ENCODE measurements at places on chromosomes 6 and 20. TPM values are rescaled to one million over a fixed set of nuclear protein-coding genes. Genes with fewer than 3 reads are reported as not detected.

- no peak for DNase-seq
- no peak overlapping the region for H3K27ac ChIP-seq
- H3K4me3 ChIP-seq: no peak overlapping the region
- no peaks in the 10 kb centered on the region for H3K4me1 ChIP-seq
- peaks cover 7% of the 10 kb centered on the region for H3K36me3 ChIP-seq
Measured at GRCh38 chr6:37635319-37635718, 62.4 kb downstream of the MDGA1 start.

- H3K4me3 ChIP-seq: no peak overlapping the region
Measured at GRCh38 chr6:13378669-13379590, 50.6 kb upstream of the TBC1D7 start.

GRCh38 chr20:50704971-50705370 is 13.6 kb upstream of the RIPOR3 start:
- H3K4me3 ChIP-seq: no peak overlapping the region
- H3K27ac ChIP-seq: no peak overlapping the region
- DNase-seq: no peak
- no peaks in the 10 kb centered on the region for H3K27me3 ChIP-seq

DNA sequence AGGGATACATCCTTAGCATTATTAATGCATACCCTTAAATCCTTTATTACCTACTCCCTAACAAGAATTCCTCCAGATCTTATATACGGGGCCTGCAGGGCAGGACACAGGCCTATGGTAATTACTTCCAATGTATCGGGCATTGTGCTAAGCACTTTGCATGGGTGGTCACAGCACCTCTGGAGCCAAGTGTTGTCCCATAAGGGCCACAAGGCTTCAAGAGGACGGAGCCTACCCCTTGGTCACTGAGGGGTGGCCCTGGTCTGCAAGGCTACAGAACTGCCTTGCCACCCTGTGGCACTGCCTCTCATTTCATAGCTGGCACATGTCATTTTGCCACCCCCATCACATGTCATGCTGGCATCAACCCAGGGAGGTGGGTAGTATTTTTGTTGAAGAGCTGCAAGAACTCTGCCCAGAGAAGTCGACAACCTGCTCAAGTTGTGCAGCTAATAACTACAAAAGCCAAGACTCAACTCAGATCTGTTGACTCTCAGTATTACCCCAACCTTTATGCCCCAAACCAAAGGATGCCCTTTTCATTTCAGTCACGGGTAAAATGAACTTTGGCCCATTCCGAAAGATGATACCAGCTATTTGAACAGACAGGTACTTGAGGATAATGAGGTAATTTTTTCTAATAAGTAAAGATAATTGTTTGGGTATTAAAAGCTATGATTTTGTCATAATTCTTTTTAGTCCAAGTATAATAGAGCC is 144.1 kb upstream of the AKAP12 start:
- no peaks in the 10 kb centered on the region for H3K27me3 ChIP-seq
- no peak overlapping the region for H3K4me3 ChIP-seq
- no peak for DNase-seq
- H3K4me1 ChIP-seq: no peaks in the 10 kb centered on the region

DNA sequence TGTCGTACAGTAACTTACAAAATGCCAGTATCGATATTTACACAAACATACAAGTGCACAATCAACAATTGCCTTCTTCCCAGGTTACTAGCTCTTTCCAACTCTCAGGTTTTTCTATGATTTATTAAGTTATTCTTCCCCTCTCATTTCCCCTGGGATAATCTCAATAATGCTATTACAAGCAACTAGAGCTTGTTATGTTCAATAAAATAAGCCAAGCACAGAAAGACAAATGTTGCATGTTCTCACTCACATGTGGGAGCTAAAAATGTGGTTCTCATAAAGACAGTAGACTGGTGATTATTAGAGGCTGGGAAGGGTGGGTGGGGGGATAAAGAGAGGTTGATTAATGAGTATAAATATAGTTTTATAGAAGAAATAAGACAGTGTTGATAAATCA is 577.1 kb downstream of the HACE1 start:
- no peak overlapping the region for H3K4me3 ChIP-seq
- H3K27me3 ChIP-seq: no peaks in the 10 kb centered on the region
- H3K4me1 ChIP-seq: no peaks in the 10 kb centered on the region
- no peak for DNase-seq

GRCh38 chr6:111713236-111713635 is 107.6 kb upstream of the TRAF3IP2 start:
- no peaks in the 10 kb centered on the region for H3K27me3 ChIP-seq
- H3K4me3 ChIP-seq: no peak overlapping the region
- peaks cover 27% of the 10 kb centered on the region for H3K36me3 ChIP-seq
- peaks cover 41% of the 10 kb centered on the region for H3K4me1 ChIP-seq
- peak overlapping the region; percentile 25 for H3K27ac ChIP-seq

The RBBP9 gene
- 31.5 TPM for total RNA-seq

DNA sequence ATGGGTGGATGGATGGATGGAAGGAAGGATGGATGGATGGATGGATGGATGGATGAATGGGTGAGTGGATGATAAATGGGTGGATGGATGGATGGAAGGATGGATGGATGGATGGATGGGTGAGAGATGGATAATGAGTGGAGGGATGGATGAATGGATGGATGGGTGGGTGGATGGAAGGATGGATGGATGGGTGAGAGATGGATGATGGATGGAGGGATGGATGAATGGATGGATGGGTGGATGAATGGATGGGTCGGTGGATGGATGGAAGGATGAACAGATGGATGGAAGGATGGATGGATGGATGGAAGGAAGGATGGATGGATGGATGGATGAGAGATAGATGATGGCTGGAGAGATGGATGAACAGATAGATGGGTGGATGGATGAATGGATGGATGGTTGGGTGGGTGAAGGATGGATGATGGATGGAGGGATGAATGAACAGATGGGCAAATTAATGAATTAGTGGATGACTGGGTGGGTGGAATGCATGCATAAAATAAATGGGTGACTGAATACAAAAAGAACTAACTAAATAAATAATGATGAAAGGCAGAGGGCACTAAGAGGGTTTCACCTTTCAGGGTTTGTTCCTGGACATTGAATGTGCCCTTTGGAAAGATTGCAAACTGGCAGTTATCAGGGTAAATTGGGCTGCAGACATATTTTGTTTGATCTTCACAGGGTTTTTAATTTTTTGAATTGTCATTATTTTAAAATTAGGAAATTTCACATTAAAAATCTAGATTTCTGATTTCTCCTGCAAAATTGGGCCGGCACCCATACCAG is 50.9 kb upstream of the PTPN1 start:
- no peak overlapping the region for H3K4me3 ChIP-seq
- H3K27me3 ChIP-seq: no peaks in the 10 kb centered on the region
- DNase-seq: no peak
- no peak overlapping the region for H3K27ac ChIP-seq
- no peaks in the 10 kb centered on the region for H3K36me3 ChIP-seq
- H3K4me1 ChIP-seq: peaks cover 19% of the 10 kb centered on the region

The TMEM217 gene
- total RNA-seq: 1.4 TPM

DNA sequence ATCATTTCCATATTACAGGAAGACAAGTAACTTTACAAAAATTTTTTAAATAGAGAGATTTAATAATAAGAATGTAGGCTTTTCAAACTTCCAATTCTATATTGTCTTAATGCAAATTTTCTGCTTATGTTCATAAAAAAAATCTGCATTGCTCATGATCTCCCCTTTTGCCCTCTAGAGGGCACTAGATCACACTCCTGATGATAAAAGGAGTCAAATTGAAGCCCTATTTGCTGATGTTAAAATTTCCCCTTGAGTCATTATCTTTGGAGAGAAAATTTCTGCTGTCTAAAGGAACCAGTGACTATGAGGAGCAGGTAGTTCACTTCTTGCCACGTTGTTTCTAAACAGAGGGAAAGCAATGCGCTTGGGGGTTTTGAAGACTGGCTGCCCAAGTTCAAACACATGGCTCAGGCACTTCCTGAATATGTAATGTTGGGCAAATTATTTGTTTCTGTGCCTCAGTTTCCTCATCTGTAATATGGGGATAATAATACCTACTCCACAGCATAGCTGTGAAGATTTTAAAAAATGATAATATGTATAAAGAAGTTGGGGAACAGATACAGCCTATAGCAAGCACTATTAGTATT is 874.2 kb downstream of the TFAP2A start:
- no peak for DNase-seq
- no peaks in the 10 kb centered on the region for H3K36me3 ChIP-seq
- H3K4me1 ChIP-seq: no peaks in the 10 kb centered on the region
- H3K27ac ChIP-seq: no peak overlapping the region
- no peak overlapping the region for H3K4me3 ChIP-seq

DNA sequence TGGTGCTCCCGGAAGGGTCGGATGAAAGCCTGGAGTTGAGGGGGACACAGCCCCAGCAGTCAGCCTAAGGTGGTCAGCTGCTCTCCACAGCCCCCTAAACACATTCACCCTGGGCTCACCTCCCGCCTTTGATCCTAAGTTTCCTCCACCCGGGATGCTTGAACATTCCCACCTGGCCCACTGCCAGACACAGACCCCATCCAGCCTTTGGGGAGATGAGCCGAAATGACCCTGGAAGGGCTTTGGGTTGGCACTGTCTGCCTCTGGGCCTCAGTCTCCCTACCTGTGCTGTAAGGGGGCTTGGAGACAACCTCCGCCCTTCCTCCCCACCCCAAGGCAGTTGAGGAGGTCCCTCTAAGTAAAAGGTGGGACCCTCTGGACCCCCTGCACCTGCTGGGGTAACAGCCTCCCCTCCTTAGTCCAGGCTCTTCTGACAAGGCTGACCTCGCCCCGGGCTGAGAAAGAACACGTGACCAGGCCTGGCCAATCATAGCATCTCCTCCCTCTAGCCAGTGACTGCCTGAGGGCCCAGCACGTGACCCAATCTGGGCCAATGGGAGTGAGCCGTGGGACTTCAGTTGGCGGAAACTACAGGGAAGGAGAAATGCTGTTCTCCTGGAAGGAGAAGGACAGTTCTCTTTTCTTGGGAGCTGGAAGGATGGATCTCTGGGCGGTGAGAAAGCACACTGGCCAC is 16.9 kb upstream of the UBE2V1 start:
- DNase-seq: no peak
- H3K36me3 ChIP-seq: peaks cover 70% of the 10 kb centered on the region
- no peaks in the 10 kb centered on the region for H3K27me3 ChIP-seq
- H3K4me3 ChIP-seq: no peak overlapping the region
- no peak overlapping the region for H3K27ac ChIP-seq
- H3K4me1 ChIP-seq: peaks cover 4% of the 10 kb centered on the region

DNA sequence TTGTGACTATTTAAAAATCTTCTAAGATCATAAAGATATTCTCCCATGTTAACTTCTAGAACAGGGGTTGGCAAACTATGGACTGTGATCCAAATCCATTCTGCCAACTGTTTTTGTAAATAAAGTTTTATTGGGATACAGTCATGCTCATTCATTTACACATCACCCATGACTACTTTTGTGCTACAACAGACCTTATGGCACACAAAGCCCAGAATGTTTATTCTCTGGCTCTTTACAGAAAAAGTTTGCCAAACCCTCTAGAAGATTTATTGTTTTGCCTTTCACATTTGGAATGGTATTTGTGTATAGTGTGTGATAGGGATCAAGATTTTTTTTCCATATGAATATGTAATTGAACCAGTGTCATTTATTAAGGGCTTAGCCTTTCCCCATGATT is 341.7 kb downstream of the CD83 start:
- no peak overlapping the region for H3K27ac ChIP-seq
- H3K27me3 ChIP-seq: no peaks in the 10 kb centered on the region
- no peaks in the 10 kb centered on the region for H3K36me3 ChIP-seq
- no peak overlapping the region for H3K4me3 ChIP-seq

DNA sequence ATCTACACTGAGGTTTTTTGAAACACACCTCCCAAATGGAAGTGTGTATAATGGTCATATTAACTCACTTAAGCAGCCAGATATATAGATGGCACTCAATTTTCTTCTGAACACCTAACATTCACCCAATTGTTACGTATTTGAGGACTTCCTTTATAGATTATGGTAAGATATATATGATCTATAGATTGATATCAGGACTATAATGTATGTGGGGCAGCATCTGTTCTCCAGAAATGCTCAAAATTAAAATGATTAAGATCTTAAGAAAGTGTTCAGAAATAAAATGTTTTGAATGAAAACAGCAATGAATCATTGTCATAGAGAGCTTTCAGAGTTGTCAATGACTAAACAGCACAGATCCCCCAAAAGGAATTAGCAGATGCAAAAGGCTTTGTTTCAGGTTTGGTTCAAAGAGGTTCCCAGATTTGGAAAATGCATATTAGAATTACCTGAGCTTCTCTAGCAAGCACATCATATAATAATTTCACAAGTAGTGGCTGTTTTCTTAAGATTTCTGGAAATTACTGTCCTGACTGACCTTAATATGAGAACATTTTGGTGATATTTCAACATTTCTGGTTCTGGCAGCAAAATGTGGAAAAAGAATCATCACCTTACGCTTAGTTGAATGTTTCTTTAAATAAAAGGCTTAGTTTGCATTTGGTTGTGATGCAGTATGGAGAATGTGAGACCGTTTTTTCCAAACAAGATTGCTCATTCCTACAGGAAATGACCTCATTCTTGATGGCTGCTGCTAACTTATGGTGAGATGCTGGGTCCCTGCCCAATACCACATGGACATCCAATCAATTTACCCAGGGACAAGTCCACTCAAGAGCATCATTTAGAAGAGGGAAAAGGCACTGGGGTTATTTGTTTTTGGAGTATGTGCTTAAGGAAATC is 31.5 kb downstream of the TRAF3IP2 start:
- H3K27me3 ChIP-seq: no peaks in the 10 kb centered on the region
- H3K27ac ChIP-seq: peak overlapping the region; percentile 88
- H3K4me1 ChIP-seq: peaks cover 23% of the 10 kb centered on the region
- H3K4me3 ChIP-seq: no peak overlapping the region

DNA sequence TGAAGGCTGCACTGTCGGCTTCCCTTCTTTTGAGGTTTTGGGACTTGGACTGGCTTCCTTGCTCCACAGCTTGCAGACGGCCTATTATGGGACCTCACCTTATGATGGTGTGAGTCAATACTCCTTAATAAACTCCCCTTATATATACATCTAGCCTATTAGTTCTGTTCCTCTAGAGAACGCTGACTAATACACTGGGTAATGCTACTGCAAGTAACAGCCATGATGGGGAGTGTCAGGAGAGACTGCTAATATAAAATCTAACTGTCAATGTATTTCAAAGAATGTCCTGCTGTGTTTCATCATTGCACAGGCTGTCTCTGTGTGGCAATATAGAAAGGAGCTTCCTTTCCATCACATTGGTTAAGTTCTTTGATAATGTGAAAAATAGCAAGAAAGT is 57.7 kb upstream of the UST start:
- no peak for DNase-seq
- no peak overlapping the region for H3K27ac ChIP-seq
- no peaks in the 10 kb centered on the region for H3K27me3 ChIP-seq
- H3K4me3 ChIP-seq: no peak overlapping the region
- no peaks in the 10 kb centered on the region for H3K36me3 ChIP-seq

DNA sequence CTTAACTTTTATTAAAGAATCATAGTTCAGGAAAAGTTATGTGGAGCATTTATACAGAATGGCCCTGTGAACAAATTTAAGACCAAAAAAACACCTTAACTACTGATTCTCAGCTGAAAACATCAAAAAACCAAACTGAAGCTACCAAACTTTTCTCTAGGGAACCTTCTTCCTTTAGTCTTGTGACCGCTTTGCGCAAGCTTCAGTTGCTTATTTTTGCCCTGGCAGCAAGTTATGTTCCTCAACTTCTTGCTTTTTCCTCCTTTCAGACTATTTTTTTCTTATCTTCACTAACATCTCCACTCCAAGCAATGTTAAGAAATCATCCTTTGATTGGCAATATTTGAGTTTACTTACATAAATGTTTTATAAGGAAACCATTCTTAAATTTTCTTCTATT is 100.1 kb downstream of the MYB start:
- DNase-seq: no peak
- no peak overlapping the region for H3K27ac ChIP-seq
- H3K36me3 ChIP-seq: no peaks in the 10 kb centered on the region

The CHRNA4 gene
- total RNA-seq: 5.5 TPM
